ENCODE measurements at places on chromosomes 5 and 9.

DNA sequence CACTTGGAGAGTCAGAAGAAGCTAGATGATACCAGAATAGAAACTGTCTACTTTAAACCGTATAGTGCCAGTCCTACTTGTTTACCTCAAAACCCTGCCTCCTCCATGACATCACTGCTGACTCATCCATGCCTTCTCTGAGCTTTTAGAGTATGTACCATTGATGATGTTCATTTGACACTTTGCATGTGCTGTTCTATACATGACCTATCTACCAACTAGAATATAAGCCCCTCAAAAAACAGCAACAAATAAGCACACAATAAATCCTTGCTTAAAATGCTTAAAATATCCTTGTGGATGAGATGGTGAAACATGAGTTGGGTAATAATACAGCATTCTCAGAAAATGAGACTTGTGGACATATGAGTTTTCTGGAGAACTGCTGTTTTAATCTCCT lies 2.6 kb downstream of the CTNNAL1 start:
- peak; percentile 61 for DNase-seq

DNA sequence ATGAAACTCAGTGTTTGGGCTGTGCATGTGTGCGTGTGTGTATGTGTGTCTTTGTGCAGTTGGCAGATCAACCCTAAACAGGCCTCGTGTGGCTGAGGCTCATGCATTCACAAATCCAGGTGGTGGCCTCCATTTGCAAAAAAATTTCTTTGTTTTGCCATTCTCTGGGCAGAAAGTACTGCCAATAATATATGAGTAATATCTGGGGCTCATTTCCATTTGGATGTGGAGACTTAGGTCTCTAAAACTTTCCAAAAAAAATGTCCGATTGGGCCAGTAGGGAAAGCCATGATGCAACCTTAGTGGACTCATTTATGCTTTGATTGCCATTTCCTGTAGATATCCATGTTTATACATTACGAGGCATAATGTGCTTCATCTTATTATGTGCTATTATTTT lies 77.9 kb upstream of the RPS23 start:
- DNase-seq = no peak

DNA sequence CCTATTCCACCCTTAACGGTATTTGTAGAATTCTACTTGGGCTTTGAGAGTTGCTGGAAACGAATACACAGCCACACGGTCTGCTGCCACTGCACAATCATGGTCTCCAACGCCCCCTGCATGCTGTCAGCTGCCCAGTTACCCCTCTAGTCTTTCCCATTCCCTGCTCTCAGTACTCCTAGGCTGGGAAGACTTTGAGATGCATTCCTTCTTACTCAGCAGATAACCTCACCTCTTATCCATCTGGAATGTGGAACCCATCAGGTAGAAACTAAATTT lies 92.8 kb downstream of the ANKH start:
- DNase-seq = no peak

DNA sequence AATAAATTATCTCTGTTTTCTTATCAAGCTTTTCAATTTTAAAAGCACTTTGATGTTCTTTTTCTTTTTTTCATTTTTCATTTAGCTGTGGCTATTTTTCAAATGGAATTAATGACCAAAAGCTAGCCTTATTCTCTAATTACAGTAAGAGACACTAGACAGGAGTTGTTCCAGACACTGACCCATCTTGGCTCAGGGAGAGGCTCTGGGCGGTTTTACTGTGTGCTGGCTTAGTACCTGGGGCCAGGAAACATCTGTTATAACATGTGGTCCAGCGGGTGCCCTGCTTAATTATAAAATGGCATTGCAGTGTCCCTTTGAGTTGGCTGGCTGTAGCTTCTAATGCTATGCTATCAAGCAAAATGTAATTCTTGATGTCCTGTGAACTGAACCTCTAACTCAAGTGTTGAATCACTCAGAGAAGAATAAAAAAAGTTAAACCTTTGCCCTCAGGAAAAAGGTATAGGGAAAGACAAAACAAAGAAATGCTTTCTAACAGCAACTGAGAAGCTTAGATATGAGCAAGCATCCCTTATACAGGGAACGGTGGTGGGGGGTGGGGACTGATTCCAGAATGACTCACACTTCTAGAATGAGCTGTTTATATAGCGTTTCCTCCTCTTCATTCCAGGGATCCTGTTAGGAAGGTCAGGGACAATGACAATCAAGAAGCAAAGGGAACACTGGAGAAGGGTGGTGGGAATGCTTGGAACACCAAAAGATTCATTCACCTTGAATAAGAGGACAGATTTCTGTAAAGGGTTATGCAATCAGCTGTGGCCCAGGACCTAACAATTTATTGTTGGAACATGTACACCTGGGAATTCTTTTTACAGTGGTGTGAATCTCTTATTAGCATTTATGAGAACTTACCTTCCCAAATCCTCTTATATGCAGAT lies 58.7 kb upstream of the NFIB start:
- DNase-seq = no peak

- DNase-seq = no peak
Observed at GRCh38 chr9:133581011-133581410, 28.2 kb downstream of the FAM163B start.

DNA sequence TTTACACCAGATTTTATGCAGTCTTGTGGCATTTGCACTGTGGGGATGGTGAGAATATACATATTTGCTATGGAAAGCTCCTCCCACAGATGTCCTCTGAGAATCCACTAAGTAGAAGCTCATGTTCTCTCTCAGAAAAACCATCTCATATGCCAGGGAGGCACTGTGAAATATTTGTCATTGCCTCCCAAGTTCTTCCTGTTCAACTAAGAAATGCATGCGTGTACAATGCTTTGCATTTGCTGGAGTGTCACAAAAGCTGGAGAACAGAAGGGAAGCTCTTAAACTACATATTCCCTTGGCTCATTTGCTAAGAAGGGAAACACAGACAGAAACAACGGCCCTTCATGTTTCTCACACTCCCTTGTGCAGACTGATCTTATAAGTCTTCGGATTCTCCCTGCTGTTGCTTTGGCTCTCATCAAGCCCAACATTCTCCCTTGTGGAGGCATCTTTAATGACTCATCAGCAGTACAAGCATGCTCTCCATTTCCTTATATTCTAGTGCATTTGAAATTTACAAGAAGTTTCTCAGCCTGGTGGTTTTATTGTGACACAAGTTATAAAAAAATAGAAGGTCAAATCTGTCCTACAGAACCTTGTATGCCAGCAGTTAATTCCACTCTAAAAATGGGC lies 220.6 kb downstream of the TRIM36 start:
- DNase-seq = no peak

- DNase-seq = no peak
Observed at GRCh38 chr5:175015028-175015685, 290.8 kb downstream of the MSX2 start.

Measured in stimulated activated CD8-positive, alpha-beta memory T cell treated with anti-CD3 and anti-CD28 coated beads, Interleukin-15, amount 100 ng/mL, for 48 hours (primary cell).